Suppressor macrophage treated with lipopolysaccharide for 4 hours (primary cell): ENCODE measurements at places on chromosomes 13 and 19.

- DNase-seq, result no peak
Measured at GRCh38 chr13:75417012-75417384, 65.0 kb downstream of the TBC1D4 start.

DNA sequence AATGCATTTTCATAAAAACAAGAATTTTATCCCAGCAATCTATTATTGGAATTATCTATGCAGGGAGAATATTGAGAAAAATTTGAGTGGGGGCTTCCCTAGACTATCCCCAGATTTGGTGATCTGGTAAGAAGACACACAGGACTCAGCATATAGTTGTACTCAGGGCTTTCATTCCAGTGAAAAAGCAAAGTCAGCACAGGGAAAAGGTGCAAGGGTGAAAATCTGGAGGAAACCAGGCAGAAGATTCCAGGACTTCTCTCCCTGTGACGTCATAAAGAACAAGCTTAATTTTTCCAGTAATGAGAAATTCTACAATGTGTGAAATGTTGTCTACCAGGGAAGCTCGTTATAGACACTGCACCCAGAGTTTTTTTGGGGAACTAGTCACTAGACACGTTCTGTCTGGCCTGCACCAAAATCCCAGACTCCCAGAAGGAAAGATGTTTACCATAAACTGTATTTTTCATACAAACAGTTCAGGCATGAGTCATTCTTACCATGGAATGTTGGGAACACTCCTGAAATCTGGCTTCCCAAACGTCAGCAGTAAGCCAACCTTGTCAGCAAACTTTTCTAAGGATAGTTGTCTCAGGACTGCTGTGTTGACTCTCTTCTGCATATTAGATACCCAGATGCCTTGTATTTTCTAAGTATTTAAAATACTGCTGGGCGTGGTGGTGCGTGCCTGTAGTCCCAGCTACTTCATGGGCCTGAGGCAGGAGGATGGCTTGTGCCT, 107.4 kb downstream of the DNAJC3 start:
- no peak for DNase-seq

GRCh38 chr13:93079294-93079693, 147.3 kb upstream of the GPC6 start:
- no peak for DNase-seq

DNA sequence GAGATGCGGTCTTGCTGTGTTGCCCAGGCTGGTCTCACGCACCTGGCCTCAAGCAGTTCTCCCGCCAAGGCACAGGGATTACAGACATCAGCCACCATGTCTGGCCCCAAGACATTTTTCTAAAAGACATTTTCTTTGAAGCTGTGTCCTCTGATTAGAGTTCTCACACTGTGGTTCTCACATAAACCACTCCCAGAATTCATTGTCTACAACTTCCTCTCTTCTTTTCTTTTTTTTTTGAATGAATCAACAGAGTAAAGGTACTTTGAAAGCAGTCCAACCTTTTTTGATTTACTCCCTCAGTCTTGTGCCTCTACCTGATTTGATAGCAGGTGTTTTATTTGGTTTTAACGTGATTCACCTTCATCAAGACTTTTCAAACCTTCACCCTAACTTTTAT, 14.3 kb upstream of the SHD start:
- no peak for DNase-seq

- DNase-seq, result no peak
Measured at GRCh38 chr13:26528527-26528926, 29.0 kb upstream of the WASF3 start.
